Spinal cord (tissue), 10 donors: ENCODE measurements at places on chromosomes 12 and 14.
A peak's percentile ranks its signal among the peaks of the same experiment; 100 is the strongest.

- DNase-seq = peak; percentile 60
Observed at GRCh38 chr12:24081606-24082005, 132.1 kb upstream of the SOX5 start.

DNA sequence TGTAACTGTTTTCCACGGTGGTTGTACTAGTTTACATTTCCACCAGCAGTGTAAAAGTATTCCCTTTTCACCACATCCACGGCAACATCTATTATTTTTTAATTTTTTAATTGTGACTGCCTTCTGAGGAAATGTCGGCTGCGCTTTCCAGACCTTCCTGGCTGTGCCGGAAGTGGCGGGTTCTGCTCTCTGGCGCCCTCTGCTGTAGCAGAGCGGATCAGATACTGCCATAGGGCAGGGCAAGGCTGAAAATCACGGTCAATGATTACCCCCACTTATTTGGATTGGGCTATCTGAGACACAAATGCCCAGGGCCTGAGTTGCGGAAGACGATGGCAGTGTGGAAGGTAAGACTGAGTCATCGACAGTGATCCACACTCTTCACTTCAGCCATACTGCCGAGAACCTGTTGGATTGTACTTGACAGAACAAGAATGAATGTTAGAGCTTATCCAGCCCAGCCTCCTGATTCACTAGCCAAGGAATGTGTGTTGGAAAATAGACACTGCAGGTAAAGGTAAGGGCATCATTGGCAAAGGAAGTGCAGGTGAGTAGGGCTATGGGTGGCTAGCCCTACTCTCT lies 124.2 kb downstream of the NTF3 start:
- no peak for DNase-seq

- no peak for DNase-seq
Observed at GRCh38 chr12:119864591-119864990, 12.5 kb downstream of the CIT start.

DNA sequence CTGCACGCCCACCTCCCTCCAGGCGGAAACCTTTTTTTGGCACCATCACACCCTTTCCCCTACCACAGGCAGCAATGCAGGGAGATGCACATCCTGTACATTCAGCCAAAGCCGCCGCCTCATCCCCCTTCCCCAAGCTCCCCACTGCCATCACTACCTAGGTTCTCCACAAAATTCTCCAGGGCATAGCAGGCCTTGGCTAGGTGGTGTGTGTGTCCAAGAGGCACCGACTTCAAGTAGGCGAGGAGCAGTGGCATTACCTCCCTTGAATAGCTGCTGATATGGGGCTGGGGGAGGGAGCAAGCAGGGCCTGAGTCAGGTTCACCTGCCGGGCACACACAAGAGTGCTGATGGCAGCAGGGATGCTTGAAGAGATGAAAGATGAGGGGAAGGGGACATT lies 3.6 kb downstream of the IPO4 start:
- no peak for DNase-seq

DNA sequence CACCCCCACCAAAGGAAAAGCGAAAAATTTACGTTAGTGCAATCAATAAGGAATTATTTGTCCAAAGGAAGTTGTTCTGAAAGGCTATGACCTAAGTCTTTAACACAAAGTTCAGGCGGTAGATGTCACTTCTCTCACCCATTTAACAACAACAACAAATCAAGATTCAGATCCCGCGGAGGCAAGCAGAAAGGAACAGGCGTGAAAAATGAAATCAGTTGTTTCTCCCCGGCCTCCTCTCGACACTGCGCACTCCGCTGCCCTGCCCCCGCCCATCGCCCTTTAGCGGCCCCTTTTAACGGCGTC lies 1.4 kb downstream of the DENND5B start:
- no peak for DNase-seq

- DNase-seq = no peak
Observed at GRCh38 chr14:91348845-91349465, 68.7 kb downstream of the CCDC88C start.

- DNase-seq = no peak
Observed at GRCh38 chr14:36520601-36521525, 831 bp upstream of the NKX2-1 start.

- no peak for DNase-seq
Observed at GRCh38 chr14:56212521-56212920, 94.3 kb downstream of the PELI2 start.

DNA sequence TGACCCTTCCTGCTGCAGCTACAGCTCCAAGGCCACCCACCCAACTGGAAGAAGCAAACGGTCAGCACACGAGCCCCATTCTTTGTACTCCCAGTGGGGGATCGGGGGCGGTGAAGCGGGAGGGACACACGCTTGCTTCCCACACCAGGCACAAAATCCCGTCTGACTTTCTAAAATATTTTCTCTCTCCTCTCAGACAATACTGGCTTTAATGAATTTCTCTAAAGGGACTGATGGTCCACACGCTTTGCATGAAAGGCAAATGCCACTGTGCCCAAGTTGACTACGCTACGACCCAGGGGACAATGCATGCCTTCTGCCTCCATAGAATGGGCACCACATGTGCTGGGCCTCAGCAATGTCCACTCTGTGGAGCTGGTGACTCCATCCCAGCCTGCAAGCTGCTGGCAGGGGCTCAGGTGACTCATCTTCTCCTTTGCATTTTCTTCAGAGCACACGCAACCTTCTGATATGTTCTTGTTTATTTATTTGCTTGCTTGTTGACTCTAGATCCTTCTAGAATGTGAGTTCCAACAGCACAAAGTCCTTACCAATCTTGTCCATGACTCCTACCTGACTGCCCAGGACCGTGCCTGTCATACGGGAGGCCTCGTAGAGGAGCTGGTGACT lies 15.6 kb downstream of the SYNE3 start:
- DNase-seq = peak; percentile 21

DNA sequence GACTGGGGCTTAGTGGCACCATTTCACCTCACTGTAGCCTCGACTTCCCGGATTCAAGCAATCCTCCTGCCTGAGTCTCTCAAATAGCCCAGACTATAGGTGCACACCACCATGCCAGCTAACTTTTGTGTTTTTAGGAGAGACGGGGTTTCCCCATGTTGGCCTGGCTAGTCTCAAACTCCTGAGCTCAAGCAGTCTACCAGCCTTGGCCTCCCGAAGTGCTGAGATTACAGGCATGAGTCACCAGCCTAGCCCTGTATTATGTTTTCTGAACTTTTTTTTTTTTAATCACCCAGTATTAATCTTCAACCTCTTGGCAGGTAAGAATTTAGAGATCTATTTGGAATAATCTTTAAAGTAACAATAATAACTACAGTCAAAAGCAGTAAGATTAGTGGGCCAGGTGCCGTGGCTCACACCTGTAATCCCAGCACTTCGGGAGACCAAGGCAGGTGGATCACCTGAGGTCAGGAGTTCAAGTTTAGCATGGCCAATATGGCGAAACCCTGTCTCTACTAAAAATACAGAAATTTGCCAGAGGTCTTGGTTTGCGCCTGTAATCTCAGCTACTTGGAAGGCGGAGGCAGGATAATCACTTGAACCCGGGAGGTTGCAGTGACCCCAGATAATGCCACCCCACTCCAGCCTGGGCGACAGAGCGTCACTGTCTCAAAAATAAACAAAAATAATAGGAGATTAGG lies 8.6 kb downstream of the NANOG start:
- no peak for DNase-seq

GRCh38 chr12:68319988-68320623 lies 12.1 kb downstream of the MDM1 start:
- DNase-seq = no peak

DNA sequence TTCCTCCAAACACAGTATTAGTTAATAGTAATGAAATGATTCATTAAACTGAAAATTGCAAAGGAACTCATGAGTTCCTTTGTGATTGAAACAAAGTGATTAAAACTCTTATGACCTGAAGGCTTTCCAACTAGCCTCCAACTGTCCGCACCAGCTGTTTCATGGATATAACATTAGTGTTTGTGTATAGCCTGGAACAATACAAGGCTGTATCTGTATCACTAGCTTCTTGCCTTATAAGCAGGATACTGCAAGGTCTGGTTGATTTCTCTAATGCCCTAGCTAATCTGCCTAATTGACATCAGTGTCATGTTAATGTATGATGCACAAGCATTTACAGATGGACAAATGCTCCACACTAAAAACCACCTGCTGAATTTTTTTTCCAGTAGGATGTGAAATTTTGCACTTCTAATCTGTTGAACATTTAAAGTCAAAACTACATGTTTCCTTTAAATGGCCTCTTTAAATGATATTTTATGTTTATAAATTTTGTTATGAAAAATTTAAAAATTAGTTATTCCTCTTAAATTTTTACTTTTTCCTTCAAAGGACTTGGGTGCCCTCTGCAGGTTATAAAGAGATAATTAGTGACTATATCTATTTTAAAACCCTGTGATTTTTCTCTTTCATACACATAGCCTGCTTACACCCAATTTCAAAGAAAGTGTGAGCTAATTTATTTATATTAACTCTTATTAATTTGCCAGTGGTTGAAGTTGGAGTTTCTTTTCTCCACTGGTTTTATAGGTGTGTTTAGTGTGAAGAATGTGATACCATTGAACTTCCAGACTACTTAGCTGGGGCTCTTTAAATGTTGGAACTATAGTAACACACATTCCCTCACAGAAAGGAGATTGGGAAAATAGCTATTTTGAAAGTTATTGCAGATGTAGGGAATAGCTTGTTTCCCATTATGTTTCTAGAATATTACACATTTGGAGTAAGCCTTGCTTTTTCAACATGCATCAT lies 25.4 kb downstream of the AP5M1 start:
- no peak for DNase-seq

DNA sequence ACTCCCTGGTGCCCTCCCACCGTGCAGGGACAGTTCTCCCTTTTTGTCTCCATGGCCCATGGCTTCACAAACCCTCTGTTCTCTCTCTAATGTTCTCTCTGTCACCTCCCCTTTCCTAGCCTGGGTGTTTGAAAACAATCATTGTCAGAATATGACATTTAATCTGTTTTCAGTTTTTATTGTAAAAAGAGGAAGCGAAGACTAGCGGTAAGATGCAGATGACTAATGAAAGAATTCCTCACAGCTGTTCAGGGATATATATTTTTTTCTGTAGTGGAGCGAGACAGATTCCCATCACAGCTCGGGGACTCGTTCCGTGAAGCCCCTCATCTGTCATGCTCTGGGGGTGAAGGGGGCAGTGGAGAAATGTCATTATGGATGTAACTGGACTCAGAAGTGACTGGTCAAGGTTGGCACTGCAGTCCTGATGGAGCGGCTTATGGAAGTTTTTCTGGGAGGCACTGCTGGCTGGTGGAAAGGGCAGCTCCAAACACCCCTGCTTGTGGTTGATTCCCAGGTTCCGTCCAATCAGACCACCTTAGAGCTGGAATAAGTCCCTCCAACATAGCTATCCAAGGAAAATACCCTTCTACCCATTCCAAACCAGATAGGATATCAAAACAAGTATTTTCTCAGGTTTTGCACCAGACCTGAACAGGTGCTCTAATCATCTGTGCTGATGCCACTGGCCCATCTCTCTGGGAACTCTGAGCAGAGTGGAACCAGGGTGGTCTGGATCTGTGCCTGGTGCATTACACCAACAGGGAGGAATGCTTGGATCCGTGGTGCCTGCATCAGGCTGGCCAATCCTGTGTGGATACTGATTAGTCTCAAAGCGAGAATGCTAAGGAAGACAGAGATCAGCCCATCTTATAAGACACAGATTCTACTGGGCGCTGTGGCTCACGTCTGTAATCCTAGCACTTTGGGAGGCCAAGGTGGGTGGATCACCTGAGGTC lies 84.7 kb downstream of the GPATCH2L start:
- no peak for DNase-seq

- peak; percentile 93 for DNase-seq
Observed at GRCh38 chr12:98503342-98503591, 12.1 kb upstream of the TMPO start.

DNA sequence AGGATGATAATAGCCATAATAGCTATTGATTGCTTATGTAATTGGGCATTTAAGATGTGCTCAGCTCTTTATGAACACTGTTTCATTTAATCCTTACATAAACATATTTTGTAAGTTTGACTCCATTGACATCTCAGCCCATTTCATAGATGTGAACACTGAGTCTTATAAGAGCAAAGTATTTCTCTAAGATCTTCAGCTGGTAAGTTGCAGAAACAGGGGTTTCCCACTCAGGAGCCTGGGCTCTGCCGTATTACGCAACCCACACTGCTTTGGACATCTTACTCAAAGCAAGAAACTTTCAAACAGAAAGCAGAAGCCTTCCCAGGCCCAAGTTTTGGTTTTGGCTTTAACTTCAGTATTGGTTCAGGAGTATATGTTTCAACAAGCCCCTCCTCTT lies 705.1 kb downstream of the MED13L start:
- no peak for DNase-seq

GRCh38 chr12:92566448-92567019 lies 136.3 kb upstream of the PLEKHG7 start:
- DNase-seq = no peak

DNA sequence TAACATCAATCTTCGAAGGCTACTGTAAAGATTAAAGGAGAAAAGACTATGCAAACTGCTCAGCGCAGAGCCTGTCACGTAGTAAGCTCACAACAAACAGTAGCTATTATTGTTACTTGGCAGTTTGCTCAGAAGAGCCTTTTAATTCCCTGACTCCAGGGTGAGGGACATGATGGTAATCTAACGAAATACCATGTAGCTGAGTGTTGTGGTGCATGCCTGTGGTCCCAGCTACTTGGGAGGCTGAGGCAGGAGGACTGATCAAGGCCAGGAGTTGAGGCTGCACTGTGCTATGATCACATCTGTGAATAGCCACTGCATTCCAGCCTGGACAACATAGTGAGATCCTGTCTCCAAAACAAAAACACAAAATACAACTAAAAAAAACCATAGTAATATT lies 22.8 kb downstream of the HEBP1 start:
- no peak for DNase-seq

GRCh38 chr14:83992857-83993256 lies 1537.1 kb upstream of the FLRT2 start:
- no peak for DNase-seq

- DNase-seq = no peak
Observed at GRCh38 chr14:104689881-104690711, 678 bp downstream of the INF2 start.

DNA sequence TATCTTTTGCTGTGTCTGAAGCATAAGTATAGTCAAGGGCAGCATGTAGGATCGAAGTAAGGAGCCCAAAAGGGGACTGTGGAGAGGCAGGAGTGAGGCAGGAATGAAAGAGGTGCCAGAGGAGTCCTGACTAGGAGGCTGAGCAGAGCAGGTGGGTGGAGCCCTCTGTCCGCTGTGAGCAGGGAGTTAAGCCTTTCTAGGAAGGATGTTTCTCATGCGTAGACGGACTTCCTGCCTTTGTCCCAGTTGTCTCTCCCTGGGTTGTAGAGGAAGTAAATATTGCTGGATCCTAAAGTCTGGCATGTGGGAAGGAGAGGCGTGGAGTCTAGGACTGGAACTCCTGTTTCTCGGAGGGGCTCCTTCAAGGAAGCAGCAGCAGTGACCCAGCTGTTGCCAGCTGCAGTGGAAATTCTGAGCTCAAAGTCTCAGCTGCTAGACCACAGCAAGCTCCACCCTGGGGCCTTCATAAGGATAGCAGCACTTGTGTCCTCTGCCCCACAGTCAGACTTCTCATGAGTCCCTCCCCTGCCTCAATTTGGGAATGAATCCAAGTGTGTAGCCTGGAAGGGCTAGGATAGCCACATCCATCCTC lies 44.0 kb downstream of the RBMS2 start:
- DNase-seq = peak; percentile 79
